A375 (cell line): ENCODE measurements at places on chromosomes 3 and 15. TPM values are rescaled to one million over a fixed set of nuclear protein-coding genes. Genes with fewer than 3 reads are reported as not detected.

Gene GPR62
- total RNA-seq, result 0.40 TPM in 1 of 2 replicates, not detected in the other

Gene CTXN2
- total RNA-seq, result not detected in 2 replicates

Gene HESX1
- 0.80 and 1.9 TPM in 2 replicates for total RNA-seq

Gene DUOX1
- total RNA-seq, result not detected in 2 replicates

Gene AADACL2
- total RNA-seq, result not detected in 2 replicates

Gene PTH1R
- total RNA-seq, result 0.23 and 1.8 TPM in 2 replicates

Gene SLC2A2
- total RNA-seq, result not detected in 2 replicates

Gene PDZRN3
- total RNA-seq, result 2.8 and 3.0 TPM in 2 replicates

Gene TIMP4
- not detected in 2 replicates for total RNA-seq

Gene SIAH2
- 21.4 and 47.8 TPM in 2 replicates for total RNA-seq

Gene CFAP20DC
- total RNA-seq, result 4.5 TPM in 2 replicates

Gene FGF7
- total RNA-seq, result 0.08 and 0.66 TPM in 2 replicates

Gene PLS1
- total RNA-seq, result 7.4 and 8.8 TPM in 2 replicates
